ENCODE measurements at places on chromosomes 5 and 9. TPM values are rescaled to one million over a fixed set of nuclear protein-coding genes. Genes with fewer than 3 reads are reported as not detected.

The DMRTA1 gene
- polyA plus RNA-seq: not detected

The NME5 gene
- not detected for polyA plus RNA-seq

The IFNA21 gene
- not detected for polyA plus RNA-seq

The TAF9 gene
- polyA plus RNA-seq: 136 TPM

The ANKRD55 gene
- polyA plus RNA-seq: 4.7 TPM

The PLCXD3 gene
- not detected for polyA plus RNA-seq

The PPIC gene
- not detected for polyA plus RNA-seq

The MAP1B gene
- 0.23 TPM for polyA plus RNA-seq

The MARVELD2 gene
- 0.86 TPM for polyA plus RNA-seq

The FOXD4 gene
- polyA plus RNA-seq: not detected

The TUT7 gene
- 17.3 TPM for polyA plus RNA-seq

The SPINK7 gene
- polyA plus RNA-seq: not detected

The WWC1 gene
- polyA plus RNA-seq: 0.67 TPM

The OCLN gene
- polyA plus RNA-seq: 0.06 TPM

The MYO10 gene
- 0.01 TPM for polyA plus RNA-seq

The ORM1 gene
- not detected for polyA plus RNA-seq

The PROB1 gene
- polyA plus RNA-seq: 0.86 TPM

The TAF11L10 gene
- polyA plus RNA-seq: not detected

The THOC3 gene
- 101 TPM for polyA plus RNA-seq

The SNCB gene
- polyA plus RNA-seq: not detected

The DBH gene
- not detected for polyA plus RNA-seq

The ZNF608 gene
- not detected for polyA plus RNA-seq

The UGT3A2 gene
- 0.60 TPM for polyA plus RNA-seq

The RGS7BP gene
- polyA plus RNA-seq: not detected

The PCDHGB4 gene
- not detected for polyA plus RNA-seq

The DRD1 gene
- polyA plus RNA-seq: not detected
